T-helper 17 cell (primary cell): ENCODE measurements at places on chromosomes 13 and 19. TPM values are rescaled to one million over a fixed set of nuclear protein-coding genes. Genes with fewer than 3 reads are reported as not detected.

- peak; percentile 19 for DNase-seq
Observed at GRCh38 chr19:36009220-36009619, 607 bp upstream of the SYNE4 start.

- DNase-seq, result no peak
Observed at GRCh38 chr13:102774214-102774568, 605 bp upstream of the TEX30 start.

DNA sequence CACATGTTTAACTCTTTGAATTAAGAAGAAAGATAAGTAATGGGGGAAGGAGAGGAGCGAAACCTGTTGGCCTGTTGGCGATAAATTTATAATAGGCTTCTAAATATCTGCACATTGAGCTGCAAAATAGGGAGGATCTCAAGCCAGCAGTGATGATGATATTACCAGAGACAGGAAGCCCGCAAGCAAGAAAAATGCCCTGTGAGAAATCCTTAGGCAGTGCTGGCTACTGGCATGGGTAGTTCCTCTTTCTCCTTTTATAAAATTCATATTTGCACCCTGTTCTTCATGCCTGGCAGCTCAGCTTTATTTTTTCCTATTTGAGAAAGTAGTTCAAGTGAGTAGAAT is 858 bp upstream of the USP12 start:
- no peak for DNase-seq

DNA sequence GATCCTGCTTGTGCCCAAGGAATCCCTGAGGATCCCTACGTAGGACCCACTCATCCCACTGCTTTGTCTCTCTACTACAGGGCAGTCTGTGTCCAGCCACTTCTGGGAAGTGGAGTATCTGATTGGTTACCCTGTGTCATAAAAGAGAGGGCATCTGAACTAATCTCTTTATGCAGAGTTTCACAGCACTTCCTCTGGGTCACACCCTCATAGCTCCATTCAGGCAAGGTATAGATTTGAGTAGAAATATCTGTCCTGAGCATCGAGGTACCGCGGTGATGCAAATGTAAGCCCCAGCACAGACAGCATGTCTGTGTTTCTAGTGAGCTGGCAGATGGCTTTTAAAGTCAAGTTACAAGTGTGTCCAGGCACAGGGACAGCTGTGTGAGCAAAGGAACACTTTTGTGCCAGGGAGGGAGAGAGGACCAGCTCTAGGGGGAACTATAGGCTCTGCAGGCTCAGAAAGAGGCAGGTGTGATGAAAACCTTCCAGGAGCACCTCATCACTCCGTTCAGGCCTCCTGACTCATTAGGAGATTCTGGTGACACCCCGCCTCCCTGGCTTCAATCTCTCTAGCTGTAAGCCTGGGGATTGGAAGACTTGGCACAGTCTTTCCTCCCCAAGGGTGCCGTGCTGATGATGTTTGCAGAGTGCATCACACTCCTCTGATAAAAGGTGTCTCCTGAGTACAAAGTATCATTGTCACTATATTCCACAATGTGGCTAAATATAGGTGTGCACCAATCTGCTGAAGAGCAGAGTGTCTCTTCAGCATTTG is 84.3 kb upstream of the UBL3 start:
- DNase-seq, result no peak

Gene SMIM44
- total RNA-seq, result not detected

GRCh38 chr13:41588899-41589298 is 131.5 kb downstream of the RGCC start:
- no peak for DNase-seq

Gene IGFL2
- total RNA-seq, result not detected

GRCh38 chr19:45800070-45800553 is 7.5 kb upstream of the DMWD start:
- no peak for DNase-seq

Gene LILRB5
- total RNA-seq, result 0.20 TPM

DNA sequence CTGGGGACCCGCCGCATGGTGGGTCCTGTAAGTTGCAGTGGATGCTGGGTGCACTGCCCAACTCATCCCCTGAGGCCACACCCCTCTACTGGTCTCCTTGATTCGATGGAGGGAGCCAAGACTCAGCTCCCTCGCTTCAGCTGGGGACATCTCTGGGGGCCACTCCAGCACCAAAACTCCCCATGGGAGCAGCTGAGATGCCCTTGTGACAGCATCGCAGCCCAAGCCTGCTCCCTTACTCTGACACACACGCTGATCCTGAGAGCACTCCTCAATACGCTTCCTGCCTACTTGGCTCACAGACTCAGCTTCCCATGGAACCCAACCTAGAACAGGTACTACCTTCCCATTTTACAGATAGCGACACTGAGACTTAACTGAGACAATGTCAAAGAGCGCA is 56.2 kb downstream of the PEPD start:
- no peak for DNase-seq

Gene CACNG7
- not detected for total RNA-seq

DNA sequence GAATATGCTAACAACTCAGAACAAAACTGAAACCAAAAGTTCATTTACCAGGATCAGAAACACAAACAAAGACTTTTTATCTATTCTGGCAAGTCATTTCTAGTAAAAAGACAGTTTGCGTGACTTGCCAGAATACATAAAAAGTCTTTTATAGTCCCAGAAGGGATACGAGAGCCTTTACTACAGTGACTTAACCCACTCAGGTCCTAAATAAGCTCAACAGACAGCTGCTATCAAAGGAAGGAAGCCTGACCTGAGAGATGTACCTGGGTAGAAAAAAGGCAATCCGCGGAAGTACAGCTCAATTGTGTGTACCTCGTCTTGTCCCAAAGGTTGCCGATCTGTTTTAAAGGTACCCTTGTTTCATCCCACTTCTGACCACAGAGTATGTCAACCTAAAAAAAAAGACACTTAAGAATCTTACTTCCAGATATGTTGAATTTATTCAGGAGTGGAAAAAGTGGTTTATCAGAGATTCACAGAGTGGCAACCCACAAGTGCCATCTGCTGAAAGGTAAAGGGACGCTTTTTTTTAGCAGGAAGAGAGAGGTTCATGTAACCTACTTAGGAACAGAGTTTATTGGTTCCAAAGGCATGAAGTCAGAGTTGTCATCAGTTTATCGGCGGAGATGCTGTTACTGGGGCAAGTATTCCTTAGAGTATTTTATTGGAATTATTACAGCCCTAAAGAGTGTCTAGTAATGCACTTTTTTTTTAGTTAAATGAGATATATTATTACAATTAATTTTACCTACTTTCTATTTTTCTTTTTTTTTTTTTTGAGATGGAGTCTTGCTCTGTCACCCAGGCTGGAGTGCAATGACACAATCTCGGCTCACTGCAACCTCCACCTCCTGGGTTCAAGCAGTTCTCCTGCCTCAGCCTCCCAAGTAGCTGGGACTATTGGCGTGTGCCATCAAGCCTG is 69.7 kb upstream of the C1QTNF9B start:
- DNase-seq, result no peak

Gene PSG11
- 0.37 TPM for total RNA-seq

- DNase-seq, result no peak
Observed at GRCh38 chr13:94325650-94326049, 153.8 kb downstream of the DCT start.

Gene ZNF541
- 0.65 TPM for total RNA-seq

DNA sequence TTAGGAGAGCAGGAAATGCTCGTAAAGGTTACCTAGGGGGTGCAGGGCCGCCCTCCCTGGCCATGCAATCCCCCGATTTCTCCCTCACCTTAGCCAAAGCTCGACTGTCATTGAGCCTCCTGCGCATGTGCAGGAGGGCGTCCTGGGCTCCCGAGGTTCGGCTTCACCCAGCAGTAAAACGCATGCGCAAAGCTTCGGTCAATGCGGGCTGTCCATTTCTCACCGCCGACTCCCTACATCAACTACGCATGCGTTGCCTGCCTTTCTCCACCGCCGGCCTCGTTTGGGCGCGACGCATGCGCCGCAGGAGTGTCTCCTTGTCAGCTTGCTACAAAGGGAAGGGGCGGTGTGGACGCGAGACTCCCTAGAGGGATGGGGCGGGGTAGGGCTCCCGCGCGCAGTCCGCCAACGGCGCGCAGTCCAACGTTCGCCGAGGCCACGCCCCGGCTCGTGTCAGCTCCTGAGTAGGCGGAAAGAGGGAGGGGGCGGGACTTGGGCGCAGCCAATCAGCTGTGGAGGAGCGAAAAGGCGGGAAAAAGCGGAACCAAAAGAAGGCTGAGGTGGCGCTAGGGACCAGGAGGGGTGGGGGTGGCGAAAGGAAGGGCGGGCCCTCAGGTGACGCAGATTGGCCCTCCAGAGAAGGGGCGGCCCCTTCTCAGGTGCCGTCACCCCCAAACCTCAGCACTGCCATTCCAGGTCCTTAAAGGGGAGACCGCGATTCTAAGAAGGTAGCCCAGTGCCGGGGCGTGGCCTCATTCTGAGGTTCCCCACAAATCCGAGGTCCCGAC is at the start of the genes SYNGR4 and TMEM143:
Gene SYNGR4, plus strand, starts transcription at position 558 of the 788 bp plus-strand sequence. CDS start 1,476 bp downstream, outside the sequence.
Gene TMEM143, minus strand, starts transcription at position 131 of the 788 bp plus-strand sequence. Its CDS starts 20 bp downstream, at position 111.
- DNase-seq, result peak; percentile 97

DNA sequence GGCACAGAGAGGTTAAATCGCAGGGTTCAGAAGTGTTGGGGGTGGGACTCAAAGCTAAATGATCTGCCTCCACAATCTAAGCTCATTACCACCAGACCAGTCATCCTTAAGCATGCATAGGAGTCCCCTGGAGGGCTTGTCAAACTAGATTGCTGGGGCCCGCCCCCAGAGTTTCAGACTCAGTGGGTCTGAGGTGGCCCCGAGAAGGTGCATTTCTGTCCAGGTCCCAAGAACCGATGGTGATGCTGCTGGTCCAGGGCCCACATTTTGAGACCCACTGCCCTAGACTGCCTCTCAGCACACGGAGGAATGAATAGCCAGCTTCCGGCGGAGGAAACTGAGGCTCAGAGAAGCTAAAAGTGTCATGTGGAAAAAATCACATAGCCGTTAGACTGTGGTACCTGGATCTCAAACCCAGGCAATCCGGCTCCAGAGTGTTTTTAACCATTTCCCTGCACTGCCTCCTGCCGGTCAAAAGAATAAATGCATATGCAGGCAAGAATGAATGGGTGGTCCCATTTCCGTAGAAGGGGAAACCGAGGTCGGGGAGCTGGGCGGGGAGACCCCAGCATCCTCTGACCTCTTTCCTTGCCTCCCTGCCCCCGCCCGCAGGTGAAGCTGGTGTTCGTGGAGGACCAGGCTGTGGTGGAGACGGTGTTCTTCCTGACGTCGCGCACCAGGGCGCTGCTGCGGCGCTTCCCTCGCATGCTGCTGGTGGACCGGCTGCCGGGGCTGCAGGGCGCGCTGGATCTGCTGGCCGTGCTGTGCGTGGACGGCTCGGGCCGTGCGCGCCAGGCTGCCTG is 23.8 kb downstream of the ZSWIM9 start:
- no peak for DNase-seq

Gene ZNF99
- not detected for total RNA-seq

- no peak for DNase-seq
Observed at GRCh38 chr19:55443045-55443823, at the start of gene SHISA7. Gene SHISA7, minus strand, starts transcription at chr19:55443300. Its CDS starts 437 bp downstream, at chr19:55442863.

Gene GIPR
- 2.3 TPM for total RNA-seq

Gene MYO1F
- 270 TPM for total RNA-seq

Gene DACH1
- 0.13 TPM for total RNA-seq
